ENCODE measurements at places on chromosomes 12 and 14.

DNA sequence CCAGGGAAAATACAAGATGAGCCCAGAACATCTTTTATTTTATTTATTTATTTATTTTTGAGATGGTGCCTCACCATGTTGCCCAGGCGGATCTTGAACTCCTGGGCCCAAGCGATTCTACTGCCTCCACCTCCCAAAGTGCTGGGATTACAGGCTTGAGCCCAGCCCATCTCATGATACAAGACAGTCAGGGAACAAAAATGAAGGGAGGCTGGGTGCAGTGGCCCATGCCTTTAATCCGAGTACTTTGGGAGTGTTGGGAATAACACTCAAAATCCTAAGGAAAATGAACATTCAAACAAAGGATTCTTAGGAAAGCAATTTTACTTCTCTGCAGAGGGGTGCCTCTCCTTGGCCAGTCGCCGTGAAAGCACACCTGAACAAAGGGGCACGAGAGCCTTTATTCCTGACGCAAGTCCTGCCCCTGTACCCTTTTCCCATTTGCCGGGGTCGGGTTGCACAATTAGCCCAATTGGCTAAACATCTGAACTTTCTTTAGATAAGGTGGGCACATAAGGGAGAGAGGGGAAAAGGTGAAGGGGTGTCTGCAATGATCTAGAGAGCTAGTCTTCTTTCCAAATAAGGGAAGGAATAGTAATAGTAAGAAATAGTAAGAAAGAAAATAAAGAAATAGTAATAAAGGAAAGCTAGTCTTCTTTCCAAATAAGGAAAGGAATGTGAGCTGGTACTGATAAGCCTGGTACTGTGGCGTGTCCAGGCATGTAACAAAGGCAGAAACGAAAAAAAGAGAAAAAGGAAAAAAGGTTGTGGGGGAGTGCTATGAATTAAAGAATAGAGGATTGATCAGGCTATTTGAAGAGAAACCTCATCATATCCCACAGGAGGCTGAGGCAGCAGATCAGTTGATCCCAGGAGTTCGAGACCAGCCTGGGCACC, 13.4 kb downstream of the NCAPD2 start:
- no peak for DNase-seq

- peak; percentile 52 for DNase-seq
These were observed 14.1 kb upstream of the TMEM119 start for GRCh38 chr12:108611884-108612415.

DNA sequence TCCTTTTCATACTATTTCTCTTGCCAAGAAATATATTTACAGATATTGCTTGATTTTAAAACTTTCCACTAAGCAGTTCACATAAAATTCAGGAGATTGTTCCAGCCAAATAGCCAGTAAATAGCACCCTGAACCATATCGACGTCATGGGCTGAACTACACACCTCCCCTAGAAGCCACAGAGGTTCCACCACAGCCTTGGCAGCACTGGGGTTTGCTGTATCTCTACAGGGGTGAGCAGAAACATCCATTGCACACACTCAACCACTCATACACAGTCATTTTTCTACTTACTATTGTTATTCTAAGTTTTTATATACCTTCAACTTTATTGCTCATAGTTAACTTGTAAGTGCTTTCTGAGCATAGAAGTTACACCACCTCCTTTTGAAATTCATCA, 8.1 kb upstream of the EIF2S3B start:
- DNase-seq: no peak

DNA sequence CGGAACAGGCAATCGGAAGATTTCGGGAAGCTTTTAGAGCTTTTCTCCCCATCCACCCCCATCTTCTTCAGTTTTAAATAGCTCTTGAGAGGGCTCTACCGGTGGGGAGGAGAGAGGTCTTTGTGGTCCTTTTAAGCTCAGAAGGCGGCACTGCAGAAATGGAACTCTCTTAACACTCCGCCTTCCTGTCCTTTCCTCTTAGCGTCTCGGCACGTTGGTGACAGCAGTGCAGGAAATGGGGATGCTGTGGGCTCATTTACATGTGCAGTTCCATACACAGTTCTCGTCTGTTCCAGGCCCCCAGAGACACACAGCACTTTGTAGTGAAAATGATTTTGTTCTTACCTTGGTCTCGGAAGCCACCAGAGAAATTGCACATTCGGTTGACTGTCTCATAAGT, 50.4 kb upstream of the RIN3 start:
- no peak for DNase-seq

DNA sequence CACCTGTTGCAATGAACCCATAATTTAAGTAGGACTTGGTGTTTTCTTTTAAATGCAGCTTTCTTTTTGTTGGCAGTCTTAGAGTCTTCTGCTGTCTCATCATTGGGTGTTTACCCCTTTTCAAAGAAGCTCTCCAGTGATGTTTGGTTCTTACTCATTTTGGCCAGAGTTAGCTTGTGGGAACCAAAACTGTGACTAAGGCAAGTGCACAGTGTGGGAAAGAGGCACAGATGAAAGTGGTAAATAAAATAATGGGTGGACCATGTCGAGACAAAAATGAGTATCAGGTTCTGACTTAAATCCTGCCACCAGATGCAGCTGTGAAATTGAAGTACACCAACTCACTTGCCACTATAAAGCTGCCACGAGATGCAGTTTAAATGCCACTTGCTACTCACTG, 615.4 kb upstream of the MIS18BP1 start:
- DNase-seq: no peak

DNA sequence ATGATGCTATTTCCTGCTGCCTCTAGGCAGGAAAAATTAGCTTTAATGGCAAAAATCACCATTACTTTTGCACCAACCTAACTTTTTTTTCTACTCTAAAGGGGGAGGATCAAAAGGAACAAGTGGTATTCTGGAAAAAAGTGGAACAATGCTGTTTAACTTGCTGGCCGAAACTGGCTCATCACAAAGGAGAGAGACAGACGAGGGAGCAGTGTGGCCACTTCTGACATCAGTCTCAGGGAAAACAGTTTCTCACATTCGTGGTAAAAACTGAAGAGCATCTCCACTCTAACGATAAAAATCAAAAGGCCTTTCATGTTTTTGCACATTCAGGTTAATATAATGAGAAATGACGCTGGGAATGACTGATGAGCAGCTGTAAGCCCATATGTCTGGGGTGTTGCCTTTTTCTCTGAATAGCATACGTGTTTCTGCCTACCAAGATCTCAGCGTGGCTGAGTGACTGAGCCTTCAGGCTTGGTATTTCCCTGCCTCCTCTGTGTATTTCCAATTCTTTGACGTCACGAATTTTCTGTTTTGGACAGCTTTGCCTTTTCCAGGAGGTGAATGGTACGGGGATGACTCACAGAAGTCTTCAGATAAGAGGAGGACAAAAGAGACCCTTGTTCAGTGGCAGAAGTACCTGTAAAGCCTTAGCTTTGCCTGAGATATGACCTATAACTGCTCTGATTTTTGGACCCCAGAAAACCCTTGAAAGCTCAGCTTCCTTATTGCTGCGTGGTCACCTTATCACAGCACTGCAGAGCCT, 358.8 kb downstream of the GLT1D1 start:
- DNase-seq: no peak

DNA sequence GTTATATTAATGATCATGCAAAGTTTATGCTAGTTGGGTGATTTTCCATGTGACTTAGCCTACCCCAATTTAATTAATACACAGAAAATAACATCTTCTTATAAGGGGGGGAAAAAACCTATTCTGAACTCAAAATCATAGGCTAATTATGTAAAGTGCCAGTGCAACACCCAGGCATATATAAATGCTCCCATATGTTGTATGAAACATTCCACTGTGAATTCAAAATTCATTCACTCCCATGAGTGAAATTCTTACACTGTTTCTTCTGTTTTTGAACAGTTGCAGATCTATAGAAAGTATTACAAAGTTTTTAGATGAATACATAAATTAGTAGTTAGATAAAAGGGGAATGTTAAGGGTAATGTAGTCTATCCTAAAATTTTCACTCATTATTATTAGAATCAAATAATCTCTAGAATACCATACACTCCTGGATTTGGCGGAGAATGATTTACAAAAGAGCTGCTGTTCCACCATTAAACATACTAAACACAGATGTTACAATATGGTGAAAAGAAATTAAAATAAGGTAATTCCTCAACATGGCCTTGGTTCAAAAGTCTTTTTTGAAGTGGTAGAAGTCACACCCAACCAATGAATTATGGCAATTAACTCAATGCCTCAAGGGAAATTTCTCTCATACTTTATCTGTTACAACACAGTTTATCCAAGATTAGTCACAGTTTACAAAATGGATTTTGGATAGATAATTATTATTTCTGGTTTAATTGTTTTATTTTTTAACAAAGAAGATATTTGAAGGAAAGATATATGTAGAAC, 454.1 kb upstream of the FLRT2 start:
- no peak for DNase-seq

DNA sequence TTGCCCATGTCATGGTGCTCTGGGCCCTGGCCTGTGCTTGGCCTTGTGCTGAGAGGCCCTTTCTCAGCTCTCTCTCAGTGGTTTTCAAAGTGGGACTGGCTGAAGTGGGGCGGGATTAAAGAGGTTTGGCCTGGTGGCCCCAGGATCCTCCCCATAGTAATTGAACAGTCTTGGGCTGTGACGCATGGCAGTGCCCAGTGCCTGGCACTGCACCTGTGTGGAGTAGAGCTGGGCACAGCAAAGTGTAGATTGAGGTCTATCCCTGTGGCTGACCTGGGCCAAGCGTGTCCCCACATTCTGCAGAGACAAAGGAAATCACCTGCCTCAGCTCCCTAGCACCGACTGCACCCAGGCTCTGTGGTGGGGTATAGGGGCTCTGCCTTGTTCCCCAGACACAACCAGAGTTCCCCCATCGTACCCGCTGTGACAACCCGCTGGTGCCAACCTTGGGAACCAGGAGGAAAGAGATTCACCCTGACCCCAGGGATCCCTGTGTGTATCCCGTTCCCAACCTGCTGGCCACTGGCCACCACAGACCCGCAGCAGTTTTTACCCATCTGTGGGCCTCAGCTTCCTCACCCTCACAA, 9.9 kb upstream of the CYP46A1 start:
- no peak for DNase-seq

- no peak for DNase-seq
These were observed 24.8 kb upstream of the MUCL1 start for GRCh38 chr12:54829511-54829910.

DNA sequence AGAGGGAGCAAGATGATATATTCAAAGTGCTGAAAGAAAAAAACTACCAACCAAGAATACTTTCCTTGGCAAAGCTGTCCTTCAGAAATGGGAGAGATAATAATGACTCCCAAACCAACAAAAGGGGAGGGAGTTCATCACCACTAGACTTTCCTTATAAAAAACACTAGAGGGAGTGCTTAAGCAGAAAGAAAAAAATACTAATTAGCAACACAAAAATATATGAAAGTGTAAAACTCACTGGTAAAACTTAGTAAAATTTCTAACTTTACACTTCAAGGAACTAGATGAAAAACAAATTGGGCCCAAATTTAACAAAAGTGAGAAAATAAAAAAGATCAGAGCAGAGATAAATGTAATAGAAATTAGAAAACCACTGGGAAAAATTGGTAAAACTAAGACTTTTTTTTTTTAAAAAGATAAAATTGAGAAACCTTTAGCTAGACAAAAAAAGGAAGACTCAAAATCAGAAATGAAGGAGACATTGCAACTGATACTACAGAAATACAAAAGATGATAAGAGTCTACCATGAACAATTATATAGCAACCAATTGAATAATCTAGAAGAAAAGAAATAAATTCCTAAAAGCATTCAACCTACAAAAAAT, 60.4 kb upstream of the FAR2 start:
- peak; percentile 57 for DNase-seq

GRCh38 chr14:49754570-49755097, 13.3 kb upstream of the KLHDC2 start:
- DNase-seq: no peak

DNA sequence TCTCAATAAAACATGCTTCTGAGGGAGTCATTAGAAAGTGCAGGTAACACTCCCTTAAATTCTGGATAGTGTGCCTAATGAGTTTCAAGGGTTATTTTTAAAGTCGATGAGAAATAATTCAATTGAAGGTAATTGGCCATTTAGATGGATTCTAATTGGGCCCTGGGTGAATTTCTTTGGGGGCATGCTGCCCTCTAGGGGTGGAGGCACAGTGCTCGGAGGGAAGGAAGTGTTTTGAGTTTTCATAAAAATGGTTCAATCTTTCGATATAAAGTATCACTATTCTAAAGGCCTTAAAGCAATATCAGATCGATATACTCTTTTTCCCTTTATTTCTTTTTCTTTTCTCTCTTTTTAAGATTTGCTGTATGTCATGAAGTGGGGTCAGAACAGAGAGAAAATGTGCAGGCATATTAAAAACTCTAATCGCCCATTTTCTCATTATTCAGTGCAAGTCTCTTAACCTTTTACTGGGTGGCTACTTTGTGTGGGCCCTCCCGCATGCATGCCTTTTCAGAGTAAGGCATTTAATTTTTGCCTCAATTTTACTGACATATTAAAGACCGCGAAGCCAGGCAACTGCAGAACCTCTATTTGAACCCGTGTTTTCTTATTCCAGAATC, 25.5 kb downstream of the NKX2-8 start:
- no peak for DNase-seq

DNA sequence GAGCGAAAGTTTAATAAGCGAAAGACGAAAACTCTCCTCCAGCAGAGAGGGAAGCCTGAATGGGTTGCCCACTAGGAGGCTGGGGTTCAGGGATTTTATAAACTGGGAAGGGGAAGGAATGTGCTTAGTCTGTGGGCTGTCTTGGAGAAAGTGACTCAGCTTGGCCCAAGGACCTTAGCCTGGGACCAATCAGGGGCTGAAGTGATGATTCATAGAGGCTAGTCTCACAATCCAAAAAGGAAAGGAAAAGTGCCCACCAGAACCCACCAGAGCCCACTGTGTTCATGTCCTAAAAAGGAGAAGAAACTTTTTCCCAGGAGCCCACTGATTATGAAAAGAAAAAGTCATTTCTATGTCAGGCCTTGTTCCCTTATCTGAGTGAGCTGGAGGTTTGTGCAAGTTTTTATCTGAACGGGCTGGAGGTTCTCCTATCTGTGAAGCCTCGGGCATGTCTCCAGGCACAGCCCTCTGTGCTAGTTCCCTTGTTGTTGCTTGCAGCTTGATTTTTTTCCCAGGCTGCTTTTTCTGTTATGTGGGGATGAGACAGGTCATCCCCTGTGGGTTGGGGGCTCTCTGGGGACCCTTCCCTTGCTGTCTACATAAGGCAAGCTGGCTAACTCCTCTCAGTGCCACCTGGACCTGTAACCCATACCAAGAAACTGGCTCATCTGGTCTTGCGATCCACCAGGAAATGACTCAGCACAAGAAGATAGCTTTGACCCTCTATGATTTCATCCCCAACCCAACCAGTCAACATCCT, 8.3 kb upstream of the GOLGA5 start:
- DNase-seq: peak; percentile 33

DNA sequence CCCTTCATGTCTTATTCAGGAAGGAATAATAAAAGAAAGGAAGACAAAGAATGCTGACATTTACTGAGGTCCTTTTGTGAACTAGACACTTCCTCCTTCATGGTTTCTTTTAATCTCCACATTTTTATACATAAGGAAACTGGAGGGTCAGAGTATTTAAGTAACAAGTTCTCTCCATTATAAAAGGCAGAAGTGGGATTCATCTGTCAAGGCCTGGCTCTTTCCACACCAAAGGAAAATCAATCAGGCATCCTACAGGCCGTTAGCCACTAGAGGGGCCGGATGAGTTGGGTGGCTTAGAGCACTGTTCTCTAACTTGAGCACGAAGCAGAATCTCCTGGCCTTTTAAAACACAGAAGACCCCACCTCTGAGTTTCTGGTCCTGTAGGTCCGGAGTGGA, 36.8 kb upstream of the NINJ2 start:
- no peak for DNase-seq

Measured in kidney capillary endothelial cell (primary cell).